Large intestine (tissue), 12 donors: ENCODE measurements at places on chromosomes 5 and 9. TPM values are rescaled to one million over a fixed set of nuclear protein-coding genes. Genes with fewer than 3 reads are reported as not detected.

The F2R gene
- polyA plus RNA-seq, result 52.5 TPM

The TIMD4 gene
- polyA plus RNA-seq, result 1.5 TPM

The CKS2 gene
- polyA plus RNA-seq, result 95.6 TPM

The PCDHB9 gene
- 0.73 TPM for polyA plus RNA-seq

The CER1 gene
- 0.06 TPM for polyA plus RNA-seq

The IL3 gene
- not detected for polyA plus RNA-seq

The OBP2B gene
- not detected for polyA plus RNA-seq

The SLC46A2 gene
- polyA plus RNA-seq, result 0.43 TPM

The HARS1 gene
- 55.4 TPM for polyA plus RNA-seq

The CREB3 gene
- polyA plus RNA-seq, result 25.4 TPM

The SNCAIP gene
- 7.3 TPM for polyA plus RNA-seq

The SH3TC2 gene
- 0.72 TPM for polyA plus RNA-seq

- DNase-seq, result peak; percentile 33
These were observed at the start of gene KLHL3 for GRCh38 chr5:137735555-137736284. Gene KLHL3 (minus strand): TSS chr5:137736089. CDS start chr5:137735646, 443 bp downstream.

GRCh38 chr5:52725065-52725746 is 62.5 kb upstream of the ITGA1 start:
- DNase-seq, result peak; percentile 69

DNA sequence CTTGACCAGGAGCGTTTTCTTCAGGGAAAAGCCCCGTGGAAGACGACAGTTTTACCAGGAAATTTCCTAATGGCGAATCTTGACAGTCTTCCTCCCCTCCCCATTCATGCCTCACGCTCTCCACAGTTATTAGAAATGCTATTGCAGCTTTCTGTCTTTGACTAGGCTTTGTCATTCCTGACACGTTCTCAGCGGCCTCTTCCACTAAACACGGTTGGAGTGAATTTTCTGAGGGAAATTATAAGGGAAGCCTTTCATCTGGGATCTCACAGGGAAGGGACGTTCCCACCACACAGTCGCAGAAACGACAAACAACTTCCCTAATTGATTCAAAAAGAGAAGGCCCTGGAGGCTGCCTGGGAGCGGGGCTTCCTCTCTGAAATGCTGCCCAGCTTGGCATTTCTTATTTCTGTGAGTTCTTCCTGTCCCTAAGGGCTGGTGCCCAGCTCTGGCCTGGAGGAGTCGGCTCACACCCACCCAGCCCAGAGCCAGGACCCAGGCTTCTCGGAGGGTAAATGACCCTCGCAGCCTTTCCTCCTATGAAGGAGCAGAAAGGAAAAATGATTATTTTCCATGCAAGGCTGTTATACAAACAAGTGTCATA is 57.1 kb upstream of the PPP1R26 start:
- DNase-seq, result no peak

GRCh38 chr9:12516573-12516972 is 176.6 kb upstream of the TYRP1 start:
- no peak for DNase-seq

GRCh38 chr9:134351606-134352176 is 25.4 kb downstream of the RXRA start:
- no peak for DNase-seq

GRCh38 chr9:108386859-108387384 is 468.9 kb downstream of the ACTL7B start:
- DNase-seq, result no peak

GRCh38 chr9:105697871-105698270 is 3.5 kb downstream of the TMEM38B start:
- peak; percentile 18 for DNase-seq

GRCh38 chr5:142517840-142518239 is 168.1 kb downstream of the FGF1 start:
- no peak for DNase-seq

DNA sequence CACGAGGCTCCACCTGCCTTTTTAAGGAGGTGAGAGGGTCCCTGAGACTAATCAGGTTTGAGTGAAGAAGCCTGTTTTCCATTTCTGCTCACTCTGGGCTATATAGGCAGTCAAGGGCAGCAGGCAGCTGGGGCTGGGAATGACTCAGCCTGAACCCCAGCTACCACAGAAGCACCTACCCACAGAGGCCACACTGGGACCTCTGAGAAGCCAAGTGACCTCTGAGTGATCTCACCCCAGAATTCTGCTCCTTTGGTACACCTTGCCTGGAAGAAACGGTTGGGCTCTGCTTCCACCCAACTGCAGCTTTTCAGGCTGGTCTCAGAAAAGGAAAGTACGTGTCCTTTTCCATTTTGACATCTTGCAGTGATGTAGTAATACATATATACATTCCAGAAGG is 6.8 kb downstream of the FAM219A start:
- no peak for DNase-seq

DNA sequence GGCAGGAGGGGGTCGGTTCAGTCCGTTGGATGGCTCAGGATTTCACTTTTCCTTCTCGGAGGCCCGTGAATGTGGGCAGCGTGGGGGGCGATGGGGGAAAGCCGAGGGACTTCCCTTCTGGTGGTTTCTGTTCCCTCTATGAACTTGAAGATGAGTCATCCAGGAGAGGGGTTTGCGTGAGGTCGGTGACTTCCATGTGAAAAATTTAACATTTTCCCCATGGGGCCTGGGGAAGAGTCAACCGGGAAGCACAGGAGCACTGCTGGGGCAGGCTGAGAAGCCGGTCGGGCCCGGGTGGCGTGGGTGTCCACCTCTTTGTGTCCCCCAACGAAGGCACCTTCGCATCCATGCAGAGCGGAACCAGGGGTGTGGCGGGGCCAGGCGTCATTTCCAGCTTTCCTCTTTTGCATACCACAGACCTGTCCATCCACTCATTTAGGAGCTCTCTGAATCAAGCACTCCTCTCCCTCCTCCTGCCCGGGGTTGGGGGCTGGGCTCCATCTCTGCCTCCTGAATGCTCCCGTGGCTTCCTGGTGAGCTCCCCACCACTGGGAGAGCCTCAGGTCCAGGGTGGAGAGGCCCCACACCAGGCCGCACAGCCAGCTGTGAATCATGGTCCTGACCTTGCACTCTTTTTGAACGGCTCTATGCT is 68.4 kb downstream of the ANKRD33B start:
- DNase-seq, result no peak

GRCh38 chr5:134020188-134020587 is 15.4 kb upstream of the VDAC1 start:
- peak; percentile 90 for DNase-seq

- DNase-seq, result peak; percentile 47
These were observed 204.7 kb downstream of the PTTG1 start for GRCh38 chr5:160626322-160626721.

DNA sequence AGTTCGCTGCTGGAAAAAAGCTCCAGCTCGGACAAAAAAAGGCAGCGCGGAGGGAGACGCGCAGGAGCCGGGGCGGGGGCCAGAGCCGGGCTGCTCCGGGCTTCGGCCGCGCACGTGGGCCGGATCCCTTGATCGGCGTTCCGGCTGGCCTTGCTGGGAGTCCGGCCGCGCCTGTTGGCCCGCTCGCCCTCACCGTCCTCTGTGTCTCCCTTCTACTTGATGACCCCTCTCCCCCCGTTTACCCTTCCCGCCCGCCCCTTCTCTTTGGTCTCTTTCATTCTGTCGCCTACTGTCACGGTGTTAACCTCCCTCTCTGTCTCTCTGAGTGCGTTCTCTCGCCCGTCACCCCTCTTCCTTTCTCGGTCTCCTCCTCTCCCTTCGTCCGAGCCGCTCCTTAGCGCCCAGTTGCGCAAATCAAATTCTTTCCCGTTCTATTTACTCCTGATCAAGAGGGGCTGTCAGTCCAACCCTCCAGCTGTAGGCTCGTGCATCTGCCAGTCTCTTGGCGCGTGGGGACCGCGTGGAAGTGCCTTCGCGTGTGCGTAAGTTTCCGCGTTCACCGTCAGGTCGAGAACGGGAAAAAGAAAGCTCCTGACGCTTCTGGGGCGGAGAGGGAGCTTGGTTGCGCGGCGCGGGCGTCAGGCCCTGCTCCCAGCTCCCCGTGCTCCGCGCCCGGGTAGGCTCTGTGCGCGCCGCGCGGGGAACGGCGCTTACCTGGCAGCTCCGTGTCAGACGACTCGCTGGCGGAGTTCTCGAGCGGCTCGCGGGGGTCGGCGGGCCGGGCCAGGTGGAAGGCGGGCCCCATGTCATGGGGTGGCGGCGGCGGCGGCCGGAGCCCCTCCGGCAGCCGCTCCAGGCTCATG is 798 bp downstream of the PITX1 start:
- peak; percentile 29 for DNase-seq

DNA sequence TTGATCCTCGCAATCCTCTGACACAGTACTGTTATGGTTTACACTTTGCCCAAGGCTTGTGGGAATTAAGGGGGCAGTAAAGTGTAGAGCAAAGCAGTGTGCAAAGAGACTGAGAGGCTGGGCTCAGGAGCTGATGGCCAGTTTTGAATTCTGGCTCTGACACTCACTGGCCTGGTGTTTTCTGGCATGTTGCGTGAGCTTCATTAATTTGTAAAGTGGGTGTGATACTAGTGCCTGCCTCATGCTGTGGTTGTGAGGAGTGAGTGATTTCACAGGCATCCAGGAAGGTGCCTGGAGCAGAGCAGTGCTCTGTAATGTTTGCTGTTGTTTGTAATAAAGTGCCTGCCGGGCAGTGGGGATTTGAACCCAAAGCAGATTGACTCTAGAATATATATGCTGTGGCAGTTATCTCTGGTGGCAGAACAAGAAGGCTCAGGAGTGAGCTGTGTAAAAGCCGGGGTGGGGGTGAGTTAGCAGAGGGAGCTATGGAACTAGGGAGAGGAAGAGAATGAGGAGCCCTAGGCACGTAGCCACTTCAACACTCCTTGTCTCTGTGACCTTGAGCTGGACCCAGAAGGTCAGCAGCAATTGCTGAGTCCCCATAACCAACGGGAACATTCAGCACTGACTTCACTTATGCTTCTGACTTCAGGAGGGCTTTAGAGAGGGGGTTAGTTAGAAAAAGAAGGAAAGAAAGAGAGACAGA is 108.5 kb downstream of the DOCK2 start:
- DNase-seq, result no peak

- no peak for DNase-seq
These were observed 152.9 kb upstream of the MOCS2 start for GRCh38 chr5:53262348-53262970.
